Cardiac muscle cell (in vitro differentiated cells and primary cell): ENCODE measurements at places on chromosomes 4 and X.

GRCh38 chrX:118847676-118848075 is 24.1 kb downstream of the ZCCHC12 start:
- DNase-seq = peak; percentile 61

- DNase-seq = no peak
These were observed 6.6 kb upstream of the UTP3 start for GRCh38 chr4:70681704-70682103.

GRCh38 chrX:11702420-11702819 is 36.7 kb upstream of the ARHGAP6 start:
- DNase-seq = no peak

DNA sequence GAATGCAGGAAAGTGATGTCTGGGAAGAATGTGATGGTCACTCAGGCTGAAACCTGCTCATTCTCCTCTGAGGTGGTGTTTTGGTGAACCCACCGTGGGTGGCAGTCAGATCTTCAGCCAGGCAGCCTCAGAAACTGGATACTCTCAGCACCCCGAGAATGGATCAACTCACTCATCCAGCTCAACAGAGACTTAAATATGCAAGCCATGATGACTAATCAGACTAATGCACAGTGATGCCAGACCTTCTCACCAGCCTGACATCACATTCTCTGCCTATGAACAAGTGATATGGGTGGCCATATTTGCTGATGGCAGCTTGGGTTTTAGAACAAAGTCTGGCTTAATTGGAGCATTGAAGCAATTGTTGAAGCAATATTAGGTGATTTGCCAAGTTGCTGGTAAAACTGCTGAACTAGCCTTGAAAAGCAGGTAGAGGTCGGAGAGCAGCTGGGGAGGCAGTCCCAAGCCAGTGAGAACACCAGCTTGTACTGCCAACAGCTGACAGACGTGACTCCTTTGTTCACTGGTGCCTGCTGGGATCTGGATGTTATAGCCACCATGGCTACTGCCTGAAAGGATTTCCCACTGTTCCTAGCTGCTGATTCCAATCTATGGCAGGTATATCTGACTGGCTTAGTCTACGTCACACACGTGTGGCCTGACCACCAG is 608.1 kb downstream of the MID1IP1 start:
- no peak for DNase-seq

DNA sequence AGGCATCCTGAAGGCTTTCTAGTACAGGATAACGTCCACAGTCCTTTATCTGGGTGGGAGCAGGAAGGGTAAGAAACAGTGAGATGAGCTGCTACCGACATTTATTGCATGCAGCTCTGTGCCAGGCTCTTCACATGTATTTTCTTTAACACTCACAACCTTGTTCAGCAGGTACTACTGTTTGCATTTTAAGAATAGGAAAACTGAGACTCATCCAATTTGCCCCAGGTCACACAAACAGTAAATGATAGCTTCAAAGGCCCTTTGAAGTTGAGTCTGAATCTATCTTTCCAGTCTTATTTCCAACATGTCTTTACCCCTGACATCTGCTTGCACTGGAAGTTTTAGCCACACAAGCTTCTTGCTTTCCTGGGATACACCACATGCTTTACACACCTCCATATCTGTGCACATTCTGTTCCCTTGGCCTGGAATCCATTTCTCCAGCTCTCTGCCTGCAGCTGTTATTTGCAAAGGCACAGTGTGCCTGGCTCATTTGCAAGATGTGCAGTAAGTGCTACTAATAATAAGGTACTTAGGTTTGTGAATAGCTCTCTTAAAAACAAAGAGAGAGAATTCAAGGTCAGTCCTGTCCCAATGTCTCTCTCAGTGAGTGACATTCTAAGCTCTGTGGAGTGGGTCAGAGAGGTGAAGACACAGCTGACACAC is 61.2 kb downstream of the METTL14 start:
- DNase-seq = peak; percentile 75

DNA sequence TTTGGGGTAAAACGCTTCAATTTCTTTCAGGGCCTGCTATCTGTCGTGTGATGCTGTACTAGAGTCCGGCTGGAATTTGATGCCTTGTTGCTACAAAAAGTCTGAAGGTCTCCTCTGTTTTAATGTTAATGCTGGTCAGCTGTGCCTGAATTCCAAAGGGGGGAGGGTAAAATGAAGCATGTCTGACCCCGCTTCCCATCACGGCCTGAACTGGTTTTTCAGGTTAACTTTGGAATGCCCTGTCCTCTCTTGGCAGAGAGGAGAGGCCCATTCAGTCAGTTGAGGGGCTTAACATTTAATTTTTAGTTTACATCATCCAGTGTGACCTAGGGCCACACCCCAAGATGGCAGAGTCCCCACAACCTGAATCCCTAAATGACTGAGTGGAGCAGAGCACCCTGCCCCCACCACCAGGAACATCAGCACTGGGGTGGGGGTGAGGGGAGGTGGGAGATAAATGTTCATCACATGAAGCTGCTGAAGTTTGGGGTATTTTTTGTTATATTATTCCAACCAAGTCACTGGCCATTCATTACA is 47.9 kb upstream of the GPR78 start:
- no peak for DNase-seq
